ENCODE measurements at places on chromosomes 6 and 20. TPM values are rescaled to one million over a fixed set of nuclear protein-coding genes. Genes with fewer than 3 reads are reported as not detected.
A peak's percentile ranks its signal among the peaks of the same experiment; 100 is the strongest.

GRCh38 chr6:110541701-110542309, 65.4 kb upstream of the SLC22A16 start:
- ATAC-seq, result no peak

The CCDC170 gene
- not detected for total RNA-seq

GRCh38 chr6:87139236-87139635, 16.1 kb upstream of the ZNF292 start:
- ATAC-seq, result peak; percentile 79

- ATAC-seq, result peak; percentile 57
Measured at GRCh38 chr20:3238616-3239025, 369 bp downstream of the SLC4A11 start.

The COL10A1 gene
- not detected for total RNA-seq

GRCh38 chr6:136795996-136796395, 3.7 kb upstream of the MAP3K5 start:
- ATAC-seq, result no peak

- ATAC-seq, result no peak
Measured at GRCh38 chr6:155660251-155660977, 204.8 kb upstream of the NOX3 start.

GRCh38 chr6:50025258-50025657, 3.5 kb upstream of the DEFB110 start:
- no peak for ATAC-seq

GRCh38 chr6:160519133-160519532, 144.9 kb downstream of the LPA start:
- ATAC-seq, result no peak

The ARMC2 gene
- total RNA-seq, result 5.7 TPM

The MAD2L1BP gene
- 44.4 TPM for total RNA-seq

GRCh38 chr6:69887026-69887425, 20.7 kb downstream of the COL19A1 start:
- ATAC-seq, result peak; percentile 48

GRCh38 chr20:4811661-4812181, 90.0 kb downstream of the PRND start:
- ATAC-seq, result no peak

The MUC21 gene
- not detected for total RNA-seq

GRCh38 chr6:74250161-74250818, 554.3 kb downstream of the CD109 start:
- ATAC-seq, result no peak

GRCh38 chr6:160400446-160400845, 52.3 kb downstream of the SLC22A3 start:
- ATAC-seq, result no peak

The FAM50B gene
- 22.8 TPM for total RNA-seq

GRCh38 chr20:63009988-63010769, 3.4 kb upstream of the BHLHE23 start:
- peak; percentile 84 for ATAC-seq

- ATAC-seq, result no peak
Measured at GRCh38 chr20:3678856-3679720, 2.7 kb downstream of the ADAM33 start.

- ATAC-seq, result no peak
Measured at GRCh38 chr20:50303573-50304500, 113.2 kb downstream of the CEBPB start.

DNA sequence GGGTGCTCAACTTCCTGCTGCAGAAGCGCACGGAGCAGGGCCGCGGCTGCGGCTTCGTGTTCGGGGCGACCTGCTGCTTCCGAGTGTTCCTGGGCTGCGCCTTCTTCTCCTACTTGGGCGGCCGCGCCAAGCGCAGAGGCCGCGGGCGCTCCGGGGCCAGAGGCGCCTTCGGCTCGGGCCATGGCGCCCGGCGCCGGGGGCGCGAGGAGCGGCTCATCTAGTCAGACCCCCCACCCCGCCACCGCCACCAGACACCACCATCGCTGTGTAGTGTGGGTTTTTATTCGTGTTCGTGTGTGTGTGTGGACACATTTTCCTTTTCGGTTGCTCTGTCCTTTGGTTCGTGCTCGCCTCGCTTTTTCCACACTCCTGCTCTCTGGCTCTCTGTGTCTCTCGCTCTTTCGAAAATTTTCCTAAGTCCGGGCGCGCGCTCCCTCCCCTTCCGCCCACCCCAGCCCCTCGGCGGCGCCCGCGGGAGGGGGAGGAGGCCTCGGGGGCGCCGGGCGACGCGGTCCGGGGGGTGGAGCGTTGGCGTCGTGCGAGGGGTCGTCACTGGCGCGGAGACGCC, 38.1 kb downstream of the GNAS start:
- ATAC-seq, result peak; percentile 13

DNA sequence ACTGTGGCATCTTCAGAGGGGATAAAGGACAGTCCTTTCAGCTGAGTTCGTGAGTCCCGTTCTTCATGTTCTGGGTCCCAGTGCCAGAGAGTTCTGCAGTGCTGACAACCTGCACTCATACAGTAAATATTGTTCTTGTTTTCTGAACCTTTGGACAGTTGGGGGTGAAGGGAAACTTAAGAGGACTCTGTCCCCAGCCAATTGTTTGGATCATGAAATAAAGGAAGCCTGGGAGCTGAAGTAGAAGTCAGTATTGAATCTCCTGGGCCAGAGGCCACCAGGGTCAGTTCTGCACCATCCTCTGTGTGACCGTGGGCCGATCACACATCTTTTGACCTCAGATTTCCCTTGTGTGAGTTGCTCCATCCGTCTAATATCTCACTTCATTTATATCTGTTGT, 3.2 kb downstream of the SLC2A12 start:
- ATAC-seq, result no peak

The LSM2 gene
- total RNA-seq, result 139 TPM

DNA sequence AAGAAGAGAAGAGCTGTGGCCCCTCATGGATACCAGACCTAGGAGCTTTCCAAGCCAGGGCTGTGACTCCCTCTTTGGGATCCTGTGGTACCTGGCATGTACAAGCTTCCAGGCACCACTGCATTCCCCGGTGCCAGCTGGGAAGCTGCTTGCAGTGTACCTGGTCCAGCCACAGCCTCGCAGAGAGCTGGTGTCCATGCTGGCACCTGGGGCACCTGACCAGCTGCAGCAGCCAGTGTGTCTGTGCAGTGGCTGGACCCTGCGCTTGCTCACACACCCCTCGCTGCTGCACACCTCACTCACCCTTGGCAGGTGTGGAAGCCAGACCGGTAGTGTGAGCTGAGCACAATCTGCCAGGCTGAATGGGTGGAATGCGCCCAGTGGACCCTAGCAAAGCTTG, 190.9 kb upstream of the MAN1A1 start:
- ATAC-seq, result no peak

DNA sequence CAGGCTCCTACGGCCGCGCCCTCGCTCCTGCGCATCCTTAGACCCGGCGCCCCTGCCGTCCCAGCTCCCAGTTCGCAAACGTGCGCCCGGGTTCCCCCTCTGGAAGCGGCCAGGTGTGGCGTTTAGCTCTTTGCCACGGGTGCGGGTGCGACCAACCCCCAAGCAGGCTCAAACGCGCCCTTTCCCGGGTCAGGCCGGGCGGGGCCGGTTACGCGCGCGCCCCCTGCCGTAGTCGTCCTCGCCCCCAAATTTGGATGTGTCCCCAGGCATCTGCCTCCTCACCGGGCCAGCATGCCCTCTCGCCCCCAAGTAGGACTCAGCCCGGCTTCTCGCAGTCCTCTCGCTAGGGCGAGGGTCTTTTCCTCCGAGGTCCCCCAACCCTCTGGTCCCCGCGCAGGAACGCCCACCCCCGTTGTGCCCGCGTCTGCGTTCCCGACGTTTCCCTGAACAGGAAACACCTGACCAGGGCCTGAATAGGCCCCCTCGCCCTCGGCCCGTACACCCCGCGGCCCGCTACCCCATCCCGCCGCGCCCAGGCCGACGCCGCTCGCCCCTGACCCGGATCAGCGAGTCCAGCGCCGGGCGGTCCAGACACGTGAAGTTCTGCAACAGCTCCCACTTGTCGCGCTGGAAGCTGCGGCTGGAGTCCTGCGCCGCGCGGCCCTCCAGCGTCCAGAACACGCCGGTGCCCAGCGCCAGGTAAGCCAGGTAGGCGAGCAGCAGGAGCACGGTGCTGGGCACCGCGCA, 520 bp downstream of the KCNK17 start:
- ATAC-seq, result no peak

DNA sequence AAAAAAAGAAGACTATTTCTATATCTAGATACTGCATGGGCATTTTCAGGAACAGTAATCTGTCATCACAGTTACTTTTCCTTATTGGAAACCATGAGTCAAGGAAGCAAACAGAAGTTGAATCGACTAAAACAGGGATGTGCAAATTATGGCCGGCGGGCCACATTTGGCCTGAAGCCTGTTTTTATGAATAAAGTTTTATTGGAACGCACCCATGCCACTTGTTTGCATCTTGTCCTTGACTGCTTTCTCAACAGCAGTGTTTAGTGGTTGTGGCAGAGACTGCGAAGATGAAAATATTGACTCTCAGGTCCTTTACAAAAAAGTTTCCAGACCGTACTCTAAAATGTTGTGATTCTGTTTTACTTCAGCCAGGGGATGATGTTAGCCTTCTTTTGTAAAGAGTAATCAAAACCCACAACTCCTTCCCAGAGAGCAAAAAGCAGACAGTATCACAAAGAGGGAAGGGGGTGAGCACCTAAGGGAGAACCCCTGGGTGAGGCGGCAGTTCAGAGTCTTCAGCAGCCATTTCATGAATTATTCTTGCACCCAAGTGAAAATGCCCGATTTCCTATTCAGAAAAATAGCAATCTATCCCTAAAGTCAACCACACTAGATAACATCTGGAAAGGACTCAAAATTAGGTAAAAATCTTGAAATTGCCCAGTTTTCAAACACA, 190.4 kb downstream of the MYLK4 start:
- no peak for ATAC-seq

The TGM3 gene
- not detected for total RNA-seq

- no peak for ATAC-seq
Measured at GRCh38 chr6:32176476-32177182, 745 bp upstream of the AGPAT1 start.

The CCDC28A gene
- total RNA-seq, result 16.8 TPM

GRCh38 chr20:47610945-47611250, 109.2 kb downstream of the NCOA3 start:
- peak; percentile 53 for ATAC-seq

The FAM83D gene
- total RNA-seq, result 18.3 TPM

- ATAC-seq, result no peak
Measured at GRCh38 chr6:146790561-146791091, 191.9 kb downstream of the ADGB start.

- no peak for ATAC-seq
Measured at GRCh38 chr6:82249381-82250253, 2.1 kb upstream of the IBTK start.

The MAP1LC3A gene
- total RNA-seq, result 4.5 TPM

- peak; percentile 94 for ATAC-seq
Measured at GRCh38 chr6:35452183-35453090, at the start of gene FANCE. Gene FANCE (plus strand): TSS chr6:35452338. CDS start chr6:35452546, 208 bp downstream.

DNA sequence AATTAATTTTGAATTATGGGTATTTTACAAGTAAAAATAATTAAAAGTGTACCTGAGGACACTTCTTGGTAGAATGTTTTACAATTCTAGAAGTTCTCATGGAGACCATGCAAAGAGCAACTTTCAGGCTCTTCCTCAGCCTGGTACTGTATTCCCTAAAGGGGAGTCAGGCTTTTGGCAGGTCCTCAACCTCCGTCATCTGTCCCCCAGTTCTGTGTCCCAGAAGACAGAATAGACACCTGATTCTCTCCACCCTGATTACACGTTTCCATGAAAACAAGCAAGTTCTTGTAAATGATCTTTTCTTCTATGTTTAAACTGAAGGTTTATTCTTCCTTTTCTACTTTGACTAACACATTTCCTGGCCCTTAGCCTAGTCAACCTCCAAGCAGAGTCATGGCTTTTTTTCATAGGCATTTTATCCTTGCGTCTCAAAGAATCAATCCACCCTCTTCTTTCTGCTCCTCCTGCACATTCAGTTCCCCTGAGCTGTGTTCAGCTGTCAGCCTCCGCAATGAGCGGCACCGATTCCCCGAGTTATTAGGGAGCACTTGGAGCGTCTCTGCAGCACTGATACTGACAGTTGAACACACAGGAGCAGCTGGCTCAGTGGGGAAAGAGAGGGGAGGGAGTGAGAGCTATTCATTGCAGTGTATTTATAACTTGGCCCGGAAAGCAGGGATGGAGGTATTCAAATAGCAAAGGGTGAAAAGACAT, 1082.4 kb upstream of the MAP3K7 start:
- no peak for ATAC-seq

The DNAH8 gene
- 0.09 TPM for total RNA-seq

The ME1 gene
- 0.32 TPM for total RNA-seq

- ATAC-seq, result no peak
Measured at GRCh38 chr20:14865169-14865568, 527.8 kb upstream of the FLRT3 start.

DNA sequence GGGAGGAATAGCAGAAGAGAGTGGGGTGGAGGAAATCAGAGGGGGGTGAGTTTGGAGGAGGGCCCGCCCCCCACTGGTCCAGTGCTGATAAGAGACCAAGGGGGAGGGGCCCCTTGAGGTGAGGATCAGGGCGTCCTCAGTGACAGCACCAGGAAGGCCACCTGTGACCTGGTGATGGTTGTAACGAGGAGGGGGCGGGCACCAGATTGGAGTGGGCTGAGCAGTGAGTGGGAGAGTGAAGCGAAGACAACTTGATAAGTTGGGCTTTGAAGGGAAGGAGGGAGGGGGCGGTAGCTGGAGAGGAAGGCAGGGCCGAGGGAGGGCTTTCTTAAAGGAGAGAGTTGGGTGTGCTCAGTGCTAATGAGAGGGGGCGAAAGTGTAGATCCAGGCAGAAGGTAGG, 30.7 kb downstream of the CDH22 start:
- no peak for ATAC-seq

- ATAC-seq, result peak; percentile 37
Measured at GRCh38 chr6:111864138-111865048, 8.9 kb downstream of the FYN start.

DNA sequence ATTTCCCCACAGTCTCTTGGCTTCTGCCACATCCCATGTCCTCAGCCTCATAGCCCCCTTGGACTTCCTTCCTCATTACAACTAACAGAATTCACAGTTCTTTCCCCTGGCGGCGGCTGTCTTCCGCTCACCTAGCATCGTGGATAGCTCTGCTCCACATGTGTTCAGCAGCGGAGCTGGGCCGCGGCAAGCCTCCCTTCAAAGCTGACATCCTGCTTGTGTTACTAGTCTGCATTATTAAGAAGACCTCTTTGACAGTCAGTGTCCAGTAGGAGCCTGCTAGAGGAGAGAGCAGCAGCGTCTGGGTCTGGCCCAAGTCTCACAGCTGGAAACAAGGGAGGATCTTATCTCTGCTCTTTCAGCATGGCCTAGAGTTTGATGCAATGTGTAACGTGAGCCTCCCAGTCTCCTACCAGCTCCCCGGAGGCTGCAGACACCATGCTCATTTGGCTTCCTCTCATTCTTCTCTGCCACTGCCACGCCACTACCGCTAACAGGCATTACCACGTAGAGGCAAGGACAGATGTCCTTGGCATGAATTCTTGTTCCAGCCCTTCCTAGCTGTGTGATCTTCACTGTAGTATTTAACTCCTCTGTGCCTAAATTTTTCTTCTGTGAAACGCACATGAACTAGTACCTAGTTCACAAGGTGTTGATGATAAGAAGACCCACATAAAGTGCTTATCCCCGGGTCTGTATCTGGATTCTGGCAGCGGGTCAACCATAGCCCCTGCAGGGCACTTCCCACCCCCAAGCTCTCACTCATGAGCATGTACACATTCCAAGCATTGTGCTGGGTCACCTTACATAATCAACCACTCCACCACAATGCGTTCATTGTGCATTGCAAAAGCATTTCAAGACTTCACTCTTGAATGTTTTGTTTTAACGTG, 107.1 kb upstream of the BACH2 start:
- ATAC-seq, result no peak

The ULBP2 gene
- not detected for total RNA-seq

The SLC22A7 gene
- total RNA-seq, result not detected

- no peak for ATAC-seq
Measured at GRCh38 chr20:1905009-1905408, 9.8 kb downstream of the SIRPA start.

Measured in activated T-helper 17 cell treated with anti-CD3 and anti-CD28 coated beads, Interleukin-2, amount 50 U/mL, for 72 hours (primary cell).